ENCODE measurements at places on chromosomes 1 and 21.

GRCh38 chr1:39102537-39103327, 76.6 kb downstream of the NDUFS5 start:
- DNase-seq: no peak

DNA sequence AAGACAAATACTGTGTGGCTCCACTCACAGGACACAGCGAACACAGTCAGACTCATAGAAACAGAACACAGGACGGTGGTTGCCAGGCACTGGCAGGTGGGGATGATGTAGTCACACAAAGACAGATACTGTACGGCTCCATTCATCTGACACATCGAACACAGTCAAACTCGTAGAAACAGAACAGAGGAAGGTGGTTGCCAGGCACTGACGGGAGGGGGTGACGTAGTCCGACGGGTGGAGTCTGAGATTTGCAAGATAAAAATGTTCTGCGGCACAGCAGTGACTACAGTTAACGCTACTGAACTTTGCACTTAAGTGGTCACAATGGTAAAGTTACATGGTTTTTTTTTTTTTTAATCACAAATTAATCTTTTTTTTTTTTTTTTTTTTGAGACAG, 18.7 kb downstream of the C21orf58 start:
- DNase-seq: no peak

DNA sequence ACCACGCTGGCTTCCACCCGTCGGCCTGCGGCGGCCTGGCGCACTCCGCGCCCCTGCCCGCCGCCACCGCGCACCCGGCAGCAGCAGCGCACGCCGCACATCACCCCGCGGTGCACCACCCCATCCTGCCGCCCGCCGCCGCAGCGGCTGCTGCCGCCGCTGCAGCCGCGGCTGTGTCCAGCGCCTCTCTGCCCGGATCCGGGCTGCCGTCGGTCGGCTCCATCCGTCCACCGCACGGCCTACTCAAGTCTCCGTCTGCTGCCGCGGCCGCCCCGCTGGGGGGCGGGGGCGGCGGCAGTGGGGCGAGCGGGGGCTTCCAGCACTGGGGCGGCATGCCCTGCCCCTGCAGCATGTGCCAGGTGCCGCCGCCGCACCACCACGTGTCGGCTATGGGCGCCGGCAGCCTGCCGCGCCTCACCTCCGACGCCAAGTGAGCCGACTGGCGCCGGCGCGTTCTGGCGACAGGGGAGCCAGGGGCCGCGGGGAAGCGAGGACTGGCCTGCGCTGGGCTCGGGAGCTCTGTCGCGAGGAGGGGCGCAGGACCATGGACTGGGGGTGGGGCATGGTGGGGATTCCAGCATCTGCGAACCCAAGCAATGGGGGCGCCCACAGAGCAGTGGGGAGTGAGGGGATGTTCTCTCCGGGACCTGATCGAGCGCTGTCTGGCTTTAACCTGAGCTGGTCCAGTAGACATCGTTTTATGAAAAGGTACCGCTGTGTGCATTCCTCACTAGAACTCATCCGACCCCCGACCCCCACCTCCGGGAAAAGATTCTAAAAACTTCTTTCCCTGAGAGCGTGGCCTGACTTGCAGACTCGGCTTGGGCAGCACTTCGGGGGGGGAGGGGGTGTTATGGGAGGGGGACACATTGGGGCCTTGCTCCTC, 1.9 kb downstream of the OLIG2 start:
- no peak for DNase-seq

DNA sequence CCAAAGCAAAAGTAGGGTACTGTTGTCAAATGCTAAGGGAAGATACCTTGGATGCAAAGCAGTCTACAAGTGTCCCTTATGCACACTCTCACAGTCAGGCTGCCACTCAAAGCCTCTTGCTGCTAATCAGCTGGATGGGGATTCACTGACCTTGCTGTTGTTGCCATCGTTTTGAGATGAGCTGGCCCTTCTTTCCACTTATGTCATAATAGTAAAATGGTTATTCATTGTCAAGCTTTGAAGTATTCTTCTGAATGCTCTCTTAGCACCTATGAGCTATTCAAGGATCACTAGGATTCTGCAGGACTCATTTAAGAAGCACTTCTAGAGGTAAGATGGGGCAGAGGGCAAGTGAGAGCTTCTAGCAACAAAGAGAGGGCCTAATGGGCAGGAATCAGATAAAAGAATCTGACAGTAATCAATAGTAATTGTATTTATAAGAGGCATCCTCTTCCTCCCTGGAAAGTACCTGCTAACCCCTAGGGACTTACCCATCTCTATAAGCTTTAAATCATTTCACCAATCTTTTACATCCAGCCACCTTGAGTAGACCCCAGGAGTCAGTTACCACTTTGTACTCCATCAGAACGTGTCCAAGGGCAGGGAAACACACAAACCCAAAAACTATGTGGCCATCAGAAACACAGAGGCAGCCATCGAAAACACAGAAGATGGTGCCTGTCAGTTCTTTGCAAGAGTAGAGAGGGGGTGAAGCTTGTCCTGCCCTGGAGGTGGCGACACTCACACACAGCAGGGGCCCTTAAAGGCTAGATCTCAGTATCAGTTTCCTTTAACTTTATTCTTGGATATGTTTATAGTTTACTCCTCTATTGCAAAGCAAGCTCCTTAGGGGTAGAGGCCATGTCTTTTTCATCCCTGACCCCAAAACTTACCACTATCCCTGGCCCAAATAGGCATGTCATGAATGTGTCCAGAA, 103.7 kb upstream of the NFIA start:
- no peak for DNase-seq

DNA sequence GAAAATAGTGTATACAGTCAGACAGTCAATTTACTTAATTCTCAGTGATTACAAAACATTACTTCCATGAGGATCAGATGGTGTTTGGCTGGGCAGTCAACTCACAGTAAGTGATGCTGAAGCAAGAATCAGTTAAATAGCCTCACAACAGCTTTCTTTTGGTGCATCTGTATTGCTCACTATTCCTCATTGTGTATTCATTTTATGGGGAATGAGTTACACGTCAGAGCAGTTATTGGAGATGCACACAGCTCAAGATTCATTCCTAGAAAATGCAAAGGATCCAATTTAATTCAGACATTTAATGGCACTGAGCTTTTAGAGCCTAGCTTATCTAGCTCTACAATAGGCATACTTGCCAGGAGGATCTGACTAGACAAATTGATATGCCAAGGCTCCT, 150.6 kb downstream of the HS2ST1 start:
- DNase-seq: no peak

DNA sequence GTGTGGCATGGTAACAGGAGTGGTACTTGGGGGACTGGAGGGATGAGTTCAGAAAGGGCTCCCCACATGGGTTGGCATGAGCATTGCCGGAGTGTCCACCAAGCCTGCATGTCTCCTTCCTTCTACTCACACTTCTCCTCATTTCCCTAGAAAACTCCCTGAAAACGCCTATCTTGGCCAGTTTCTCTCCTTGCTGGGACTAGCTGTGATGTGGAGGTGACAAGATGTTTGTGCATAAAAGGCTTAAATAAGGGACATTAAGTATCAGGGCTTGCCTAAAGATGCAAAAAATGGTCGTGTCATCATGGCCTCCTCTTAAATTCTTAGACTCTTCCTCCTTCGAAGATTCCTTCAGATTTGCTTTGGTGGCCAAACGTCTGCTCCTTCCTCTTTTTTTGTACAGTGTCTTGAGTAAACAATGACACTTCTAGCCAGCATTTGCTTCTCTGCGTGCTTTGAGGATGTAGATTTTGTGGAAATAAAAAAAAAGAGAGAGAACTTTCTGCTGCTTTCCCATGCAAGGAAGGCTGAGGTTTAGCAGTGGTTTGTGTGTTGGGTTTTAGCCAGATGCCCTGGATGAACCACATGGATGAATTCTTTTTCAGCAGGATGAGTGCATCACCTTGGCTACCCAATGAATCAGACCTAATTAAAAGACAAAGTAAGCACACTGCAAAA, 239.1 kb upstream of the IRF2BP2 start:
- no peak for DNase-seq

DNA sequence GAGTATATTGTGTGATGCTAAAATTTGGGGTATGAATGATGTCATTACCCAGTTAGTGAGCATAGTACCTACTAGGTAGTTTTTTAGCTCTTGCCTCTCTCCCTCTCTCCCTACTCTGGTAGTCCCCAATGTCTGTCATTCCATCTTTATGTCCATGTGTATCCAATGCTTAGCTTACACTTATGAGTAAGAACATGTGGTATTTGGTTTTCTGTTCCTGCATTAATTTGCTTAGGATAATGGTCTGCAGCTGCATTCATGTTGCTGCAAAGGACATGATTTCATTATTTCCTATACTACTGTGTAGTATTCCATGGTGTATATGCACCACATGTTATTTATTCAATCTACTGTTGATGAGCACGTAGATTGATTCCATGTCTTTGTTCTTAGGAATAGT, 54.4 kb upstream of the NEGR1 start:
- DNase-seq: no peak

GRCh38 chr1:9596415-9597123, 7.9 kb downstream of the TMEM201 start:
- no peak for DNase-seq

GRCh38 chr1:11648039-11648438, 6.2 kb downstream of the FBXO2 start:
- DNase-seq: no peak

DNA sequence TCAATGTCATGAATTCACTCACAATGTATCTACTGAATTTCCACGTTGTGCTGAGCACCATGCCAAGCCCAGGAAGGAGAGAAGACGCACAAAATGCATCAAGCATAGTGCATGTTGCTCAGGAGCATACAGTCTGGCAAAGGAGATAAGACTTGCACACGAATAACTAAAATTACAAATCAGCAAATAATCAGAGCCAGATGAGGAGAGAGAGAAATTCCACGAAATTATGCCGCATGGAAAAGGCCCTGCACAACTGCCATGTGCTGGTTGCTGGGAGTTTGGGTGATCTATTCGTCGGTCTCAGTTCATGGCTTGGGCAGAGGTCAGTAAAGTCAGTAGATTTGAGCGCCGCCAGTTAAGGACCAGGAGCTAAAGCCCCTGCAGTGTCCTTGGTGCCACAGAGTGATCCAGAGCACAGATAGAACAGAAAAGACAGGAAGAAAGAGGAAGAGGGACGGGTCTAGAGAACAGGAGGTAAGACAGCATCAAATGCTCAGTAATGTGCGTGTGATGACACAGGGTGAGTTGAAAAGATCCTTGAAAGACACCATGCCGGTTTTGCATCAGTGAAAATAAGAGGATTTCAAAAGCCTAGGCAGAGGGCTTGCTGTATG, 55.1 kb upstream of the ZNF281 start:
- DNase-seq: no peak

DNA sequence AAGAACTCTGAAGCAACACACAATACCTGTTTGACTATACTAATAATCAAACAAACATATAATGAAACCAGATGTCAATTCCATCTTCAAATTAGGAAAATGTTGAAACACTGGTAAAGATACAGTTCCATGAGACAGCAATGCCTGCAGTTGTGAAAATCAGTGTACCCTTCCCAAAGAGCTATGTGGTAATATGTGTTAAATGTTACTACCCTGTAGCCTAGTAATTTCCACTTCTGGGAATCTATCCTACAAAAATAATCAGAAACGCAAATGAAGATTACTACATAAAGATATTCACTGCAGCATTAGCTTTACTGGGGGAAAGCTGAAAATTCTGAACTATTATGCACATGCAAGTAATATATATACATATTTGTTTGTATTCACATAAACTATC, 16.9 kb downstream of the GLIS1 start:
- DNase-seq: no peak

DNA sequence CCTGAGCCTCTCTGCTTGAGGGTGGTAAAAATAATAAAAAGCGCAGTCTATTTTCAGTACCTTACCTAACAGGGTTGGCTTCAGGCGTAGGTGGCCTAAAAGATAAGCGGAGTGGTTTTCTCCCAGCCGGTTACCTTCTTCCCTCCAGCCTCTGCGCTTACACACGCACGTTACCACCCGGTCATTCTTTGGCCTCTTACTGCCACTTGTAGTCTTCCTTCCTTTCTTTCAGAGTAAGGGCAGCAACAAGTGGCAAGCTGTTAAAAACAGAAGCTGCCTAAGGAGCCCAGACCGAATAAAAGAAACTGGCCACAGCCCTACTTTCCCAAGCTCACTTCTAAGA, 35.4 kb downstream of the CLCA1 start:
- DNase-seq: no peak

DNA sequence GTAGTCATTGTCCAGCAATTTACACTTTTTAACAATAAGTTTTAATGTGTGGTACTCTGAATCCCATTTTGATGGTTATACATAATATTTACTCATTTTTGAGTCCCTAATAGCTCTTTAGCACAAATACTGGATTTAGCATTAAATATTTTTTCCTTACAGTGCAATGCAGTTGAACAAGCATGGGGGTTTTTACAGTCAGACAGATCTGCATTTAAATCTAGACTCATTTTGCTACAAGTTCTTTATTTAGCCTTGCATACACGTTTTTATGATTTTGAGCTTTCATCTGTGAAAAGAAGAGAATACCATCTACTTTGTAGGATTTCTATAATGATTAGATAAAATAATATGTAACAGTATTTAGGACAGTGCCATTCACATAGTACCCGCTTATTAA, 44.0 kb downstream of the PTPRC start:
- DNase-seq: no peak

GRCh38 chr1:94636624-94637023, 95.1 kb upstream of the F3 start:
- DNase-seq: no peak

DNA sequence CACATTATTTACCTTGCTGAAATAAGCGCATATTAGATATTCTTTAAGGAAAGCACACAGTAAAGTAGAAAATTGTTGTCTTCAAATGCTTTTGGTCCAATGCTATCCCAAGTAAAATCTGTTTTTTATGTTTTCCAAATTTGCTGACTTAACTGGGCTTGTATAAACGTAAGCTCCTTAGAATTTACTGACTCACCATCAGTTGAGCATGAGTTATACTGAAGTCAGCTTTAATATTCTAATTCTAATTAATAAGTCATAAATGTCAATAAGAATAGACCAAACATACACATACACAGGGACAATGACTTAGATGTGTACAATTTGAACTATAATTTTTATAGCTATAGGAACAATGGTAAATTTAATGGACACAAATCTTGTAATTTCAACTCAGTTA, 319.2 kb downstream of the TPR start:
- no peak for DNase-seq

GRCh38 chr1:75901371-75901770, 30.8 kb downstream of the ASB17 start:
- no peak for DNase-seq

All from stimulated activated CD4-positive, alpha-beta T cell treated with anti-CD3 and anti-CD28 coated beads, Interleukin-4, amount 100 ng/mL, for 4 hours (primary cell).